ENCODE measurements at places on chromosomes 5 and 9.

DNA sequence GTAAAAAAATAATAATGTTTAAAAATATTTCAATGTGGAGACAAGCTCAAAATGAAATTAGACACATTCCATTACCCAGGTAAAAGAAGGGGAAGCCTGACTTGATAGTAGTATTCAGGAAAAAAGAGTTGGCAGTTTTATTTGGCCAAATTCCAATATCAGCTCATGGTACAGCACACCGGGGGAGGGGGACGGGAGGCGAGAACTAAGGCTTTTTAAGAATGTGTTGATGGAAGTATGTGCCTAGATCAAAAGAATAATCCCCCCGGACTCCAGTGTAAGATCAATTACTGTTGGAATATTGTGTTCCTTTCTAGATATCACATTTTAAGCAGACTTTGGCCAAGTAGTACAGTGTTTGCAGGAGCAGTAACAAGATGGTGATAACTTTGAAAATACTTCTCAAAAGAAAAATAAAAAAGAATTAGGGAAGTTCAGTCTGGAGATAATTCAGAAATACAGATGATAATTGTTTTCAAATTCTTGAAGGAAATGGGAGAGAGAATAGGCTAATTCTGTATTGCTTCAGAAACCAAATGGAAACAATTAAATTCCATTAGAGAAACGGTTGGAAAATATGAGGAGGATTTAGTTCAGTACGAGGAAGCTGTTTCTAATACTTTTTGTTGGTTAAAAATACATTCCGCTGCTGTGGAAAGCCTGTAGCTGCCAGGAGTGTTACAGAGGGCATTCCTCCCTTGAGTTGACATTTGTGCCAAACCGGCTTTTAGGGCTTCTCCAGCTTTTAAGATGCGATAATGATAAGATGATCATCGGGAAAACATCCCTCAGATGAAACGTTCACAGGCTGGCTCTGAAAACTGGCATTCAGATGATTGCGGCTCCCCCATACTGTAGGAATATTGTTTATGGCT is 98.1 kb upstream of the ERBIN start:
- no peak for DNase-seq

DNA sequence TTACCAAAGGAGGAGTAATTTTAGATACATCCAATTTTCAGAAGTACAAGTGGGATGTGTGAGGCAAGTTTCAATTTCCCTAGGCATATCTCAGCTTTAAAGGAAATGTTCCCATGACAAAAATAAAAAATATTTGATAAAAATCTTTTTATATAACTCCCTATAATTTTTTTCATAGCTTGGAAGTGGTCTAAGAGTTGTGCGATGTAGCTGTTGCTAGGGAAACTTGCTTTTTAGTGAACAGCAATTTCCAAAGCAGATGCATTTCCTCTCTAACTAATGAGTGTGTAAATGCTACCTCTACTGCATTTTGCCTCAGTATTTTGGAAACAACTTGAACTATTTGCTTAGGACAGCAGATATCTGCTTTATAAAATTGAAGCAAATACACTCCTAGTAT is 39.6 kb downstream of the MACIR start:
- no peak for DNase-seq

- no peak for DNase-seq
Observed at GRCh38 chr9:135077497-135078200, 9.8 kb upstream of the OLFM1 start.

- DNase-seq = no peak
Observed at GRCh38 chr5:72166070-72166979, 59.0 kb downstream of the MAP1B start.

GRCh38 chr9:31588006-31588405 is 796.4 kb upstream of the ACO1 start:
- DNase-seq = no peak

GRCh38 chr5:32319392-32319791 is 6.7 kb upstream of the MTMR12 start:
- no peak for DNase-seq

GRCh38 chr9:78606001-78606379 is 309.1 kb downstream of the PSAT1 start:
- no peak for DNase-seq

DNA sequence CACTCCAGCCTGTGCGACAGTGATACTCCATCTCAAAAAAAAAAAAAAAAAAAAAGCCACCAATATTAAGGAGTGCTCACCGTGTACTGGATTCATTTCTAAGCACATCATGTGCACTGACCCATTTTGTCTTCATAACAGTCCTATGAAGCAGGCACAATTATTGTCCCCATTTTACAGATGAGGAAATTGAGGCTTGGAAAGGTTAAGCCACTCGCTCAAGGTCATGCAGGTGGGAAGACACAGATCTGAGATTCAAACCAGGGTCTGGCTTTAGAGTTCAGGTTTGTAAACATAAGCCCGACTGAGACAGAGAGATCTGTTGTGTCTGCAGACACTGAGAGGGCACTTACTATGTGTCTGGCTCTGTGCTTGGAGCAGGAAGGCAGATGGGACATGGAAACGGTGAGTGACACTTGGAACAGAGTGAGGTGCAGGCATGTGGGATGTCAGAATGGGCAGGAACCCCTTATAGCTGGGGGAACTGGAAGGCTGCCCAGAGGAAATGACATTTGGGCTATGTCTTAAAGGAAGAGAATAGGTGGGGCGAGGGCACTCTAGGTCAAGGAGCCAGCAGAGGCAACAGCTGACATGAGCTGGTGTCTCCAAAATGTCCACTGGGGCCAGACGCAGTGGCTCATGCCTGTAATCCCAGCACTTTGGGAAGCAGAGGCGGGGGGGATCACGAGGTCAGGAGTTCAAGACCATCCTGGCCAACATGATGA is 69.9 kb downstream of the STK10 start:
- peak; percentile 25 for DNase-seq

GRCh38 chr9:36213387-36213786 is 22.7 kb downstream of the CLTA start:
- DNase-seq = no peak

- no peak for DNase-seq
Observed at GRCh38 chr9:71136696-71137095, 15.3 kb upstream of the TRPM3 start.

GRCh38 chr5:77266291-77266690 is 55.8 kb downstream of the PDE8B start:
- DNase-seq = no peak

- no peak for DNase-seq
Observed at GRCh38 chr9:129001504-129002325, 26.4 kb downstream of the SH3GLB2 start.

DNA sequence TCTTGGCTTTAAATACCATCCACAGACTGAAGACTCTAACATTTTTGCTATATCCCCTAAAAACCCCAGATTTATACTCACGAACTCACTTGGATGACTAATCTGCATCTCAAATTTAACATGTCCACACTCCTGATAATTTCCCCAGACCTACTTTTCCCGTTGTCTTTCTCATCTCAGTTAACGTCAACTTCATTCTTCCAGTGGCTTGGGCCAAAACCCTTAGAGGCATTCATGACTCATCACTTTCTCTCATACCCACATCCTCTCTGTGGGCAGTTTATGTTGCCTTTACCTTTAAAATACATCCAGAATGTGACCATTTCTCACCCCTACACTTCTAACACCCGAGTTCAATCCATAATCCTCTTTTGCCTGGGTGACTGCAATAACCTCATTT is 96.7 kb downstream of the EDIL3 start:
- no peak for DNase-seq

DNA sequence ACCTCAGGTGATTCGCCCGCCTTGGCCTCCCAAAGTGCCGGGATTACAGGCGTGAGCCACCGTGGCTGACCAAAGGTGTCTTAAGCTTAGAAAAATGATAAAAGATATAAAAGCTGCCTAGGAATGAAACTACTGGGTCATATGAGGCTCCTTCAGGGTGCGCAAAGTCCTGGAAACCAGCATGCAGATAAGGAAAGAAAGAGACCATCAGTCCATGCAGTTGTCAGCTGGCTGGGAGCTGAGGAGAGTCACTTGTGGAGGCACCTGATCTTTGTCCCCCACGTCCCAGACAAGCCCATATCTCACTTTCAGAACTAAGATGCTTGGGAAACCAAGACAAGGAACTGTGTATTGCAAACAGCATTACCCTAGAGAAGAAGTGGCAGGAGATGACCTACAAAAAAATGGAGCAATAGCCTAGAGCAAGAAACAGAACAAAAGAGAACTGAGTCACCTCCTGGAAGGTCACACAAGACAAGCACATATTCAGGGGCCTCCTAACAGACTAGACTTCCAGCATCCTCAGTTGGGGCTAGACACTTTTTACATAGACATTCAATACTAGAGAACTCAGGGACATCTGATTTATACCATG is 2.8 kb upstream of the CCDC125 start:
- DNase-seq = no peak

DNA sequence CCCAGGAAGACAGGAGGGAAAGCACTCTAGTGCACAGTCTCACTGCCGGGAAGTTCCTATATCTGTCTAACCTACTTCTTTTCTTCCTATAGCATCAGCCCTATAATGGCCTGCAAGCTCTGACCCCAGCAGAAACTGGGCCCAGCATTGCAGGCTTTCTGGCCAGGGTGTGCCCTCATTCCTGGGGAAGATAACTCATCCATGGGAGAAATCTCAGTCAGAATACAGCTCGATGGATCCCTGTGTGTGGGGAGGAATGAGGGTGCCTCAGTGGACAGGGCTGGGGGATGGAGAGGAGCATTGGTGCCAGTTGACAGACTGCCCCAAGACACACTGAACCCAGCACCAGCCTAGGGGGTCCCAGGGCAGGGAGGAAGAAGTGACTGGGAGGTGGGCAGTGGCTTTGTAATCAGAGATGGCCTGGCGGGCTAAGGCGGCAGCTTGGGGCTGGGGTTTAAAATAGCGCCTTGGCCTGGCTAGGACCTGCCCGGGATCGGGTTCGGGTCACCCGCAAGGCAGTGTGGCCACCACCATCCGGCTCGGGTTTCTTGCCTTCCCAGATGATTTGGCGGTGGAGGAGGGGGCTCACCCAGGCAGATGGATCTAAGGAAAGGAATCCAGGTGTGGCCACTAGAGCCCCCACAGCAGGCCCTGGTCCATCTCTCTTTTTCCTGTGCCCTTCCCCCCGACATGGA is 7.6 kb upstream of the CXXC5 start:
- DNase-seq = no peak

DNA sequence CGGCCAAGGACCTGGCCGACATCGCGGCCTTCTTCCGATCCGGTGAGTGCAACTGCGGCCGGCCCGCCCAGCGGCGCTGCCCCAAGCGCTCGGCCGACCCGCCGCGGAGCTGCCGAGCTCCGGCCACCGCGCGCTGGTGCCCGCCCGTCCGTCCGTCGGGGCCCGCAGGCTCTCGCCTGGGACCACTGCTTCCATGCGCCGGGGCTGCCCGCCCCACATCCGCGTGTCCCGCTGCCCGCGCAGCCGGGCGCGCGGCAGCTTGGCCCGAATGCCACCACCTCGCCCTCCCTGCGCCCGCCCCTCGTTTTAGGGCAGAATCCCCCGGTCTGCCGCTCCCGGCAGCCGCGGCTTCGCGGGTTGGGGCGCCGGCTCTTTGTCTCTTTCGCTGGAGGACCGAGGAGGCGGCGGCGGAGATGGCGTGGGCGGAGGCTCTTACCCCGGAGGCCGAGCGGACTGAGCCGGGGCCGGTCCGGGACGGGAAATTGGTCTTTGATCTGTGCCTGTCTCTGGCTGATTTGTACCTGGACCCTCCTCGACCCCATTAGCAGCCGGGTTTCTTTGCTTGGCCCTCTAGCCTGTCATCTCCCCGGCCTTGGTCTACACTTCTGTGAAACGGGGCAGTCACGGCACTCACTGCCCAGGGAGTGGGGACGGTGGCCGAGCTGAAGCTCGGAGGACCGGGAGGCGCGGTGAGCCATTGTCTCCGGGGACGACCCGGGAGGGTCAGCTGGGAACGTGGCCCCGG is 871 bp downstream of the TRIO start:
- DNase-seq = no peak

GRCh38 chr5:137901011-137901817 is 12.0 kb downstream of the PKD2L2 start:
- DNase-seq = no peak

- DNase-seq = no peak
Observed at GRCh38 chr9:124137944-124138335, 119.8 kb upstream of the NEK6 start.

DNA sequence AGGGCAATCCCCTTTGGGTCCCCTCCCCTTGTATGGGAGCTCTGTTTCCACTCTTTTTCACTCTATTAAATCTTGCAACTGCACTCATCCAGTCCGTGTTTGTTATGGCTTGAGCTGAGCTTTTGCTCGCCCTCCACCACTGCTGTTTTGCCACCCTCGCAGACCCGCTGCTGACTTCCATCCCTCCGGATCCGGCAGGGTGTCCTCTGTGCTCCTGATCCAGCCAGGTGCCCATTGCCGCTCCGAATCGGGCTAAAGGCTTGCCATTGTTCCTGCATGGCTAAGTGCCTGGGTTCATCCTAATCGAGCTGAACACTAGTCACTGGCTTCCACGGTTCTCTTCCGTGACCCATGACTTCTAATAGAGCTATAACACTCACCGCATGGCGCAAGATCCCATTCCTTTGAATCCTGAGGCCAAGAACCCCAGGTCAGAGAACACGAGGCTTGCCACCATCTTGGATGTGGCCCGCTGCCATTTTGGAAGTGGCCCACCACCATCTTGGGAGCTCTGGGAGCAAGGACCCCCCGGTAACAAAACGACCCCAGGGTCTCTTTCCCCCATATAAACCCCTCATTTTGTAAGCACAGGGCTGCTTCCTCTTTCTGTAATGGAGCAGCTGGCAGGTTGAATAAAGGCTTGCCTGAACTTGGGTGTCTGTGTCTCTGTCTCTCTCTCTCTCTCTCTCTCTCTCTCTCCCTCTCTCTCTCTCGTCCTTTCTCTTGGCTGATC is 1166.2 kb downstream of the TAF11L14 start:
- no peak for DNase-seq

GRCh38 chr9:75063556-75064305 is 24.2 kb downstream of the NMRK1 start:
- no peak for DNase-seq

DNA sequence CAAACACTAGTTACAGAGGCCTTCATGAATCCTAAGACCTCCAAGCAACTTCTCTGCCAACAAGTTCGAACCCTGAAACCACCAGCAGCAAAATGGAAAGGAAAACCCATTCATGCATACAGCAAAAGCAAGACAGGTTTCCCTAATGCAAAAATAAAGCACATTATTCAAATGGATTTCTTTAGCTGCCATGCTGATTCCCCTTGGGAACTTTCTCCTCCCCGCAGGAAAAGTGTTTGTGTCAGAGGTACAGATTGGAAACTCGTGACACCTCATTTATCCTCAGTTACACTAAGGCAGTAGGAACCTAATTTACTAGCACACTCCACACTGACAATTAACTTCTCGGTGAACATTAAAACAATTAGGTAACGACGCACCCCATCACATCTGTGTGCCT is 63.4 kb downstream of the TLE1 start:
- DNase-seq = no peak

DNA sequence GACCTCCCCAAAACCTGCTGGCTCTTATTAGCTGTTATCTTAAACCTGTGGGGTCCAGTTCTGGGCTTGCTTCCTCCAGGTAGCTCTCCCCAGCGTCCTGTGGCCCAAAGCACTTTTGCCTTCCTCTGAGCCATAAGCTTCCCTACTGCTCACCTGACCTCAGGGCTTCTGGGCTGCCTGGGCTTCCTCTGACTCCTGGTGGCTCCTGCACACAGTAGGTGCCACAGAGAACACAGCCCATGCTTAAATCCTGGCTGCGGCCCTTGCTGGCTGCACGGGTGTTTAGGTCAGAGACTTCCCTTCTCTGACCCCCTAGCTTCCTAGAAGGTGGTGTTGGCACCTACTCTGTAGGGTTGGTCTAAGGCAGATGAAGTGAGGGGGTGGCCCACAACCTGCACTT is 2.5 kb downstream of the RALGDS start:
- DNase-seq = no peak

GRCh38 chr5:180305481-180305880 is 13.6 kb upstream of the MAPK9 start:
- no peak for DNase-seq
